AG08396 (cell line): ENCODE measurements at places on chromosomes 3 and 15.

DNA sequence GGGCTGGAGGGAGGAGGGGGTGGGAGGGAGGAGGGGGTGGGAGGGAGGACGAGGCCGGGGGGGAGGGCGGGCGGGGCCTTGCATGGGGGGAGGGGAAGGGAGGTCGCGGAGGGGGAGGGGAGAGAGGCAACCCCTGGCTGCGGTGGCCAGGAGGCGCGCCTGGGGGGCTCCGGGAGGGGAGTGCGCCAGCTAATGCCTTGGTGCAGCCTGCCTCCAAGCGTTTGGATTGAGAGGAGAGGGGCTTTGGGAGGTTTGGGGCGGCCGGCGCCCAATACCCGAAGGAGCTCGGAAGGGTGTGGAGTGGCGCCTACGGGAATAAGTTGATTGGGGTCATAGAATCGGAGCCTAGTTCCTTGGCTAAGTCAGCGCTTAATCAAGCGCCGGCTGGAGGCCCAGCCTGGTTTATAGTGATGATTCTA, 557 bp downstream of the TFG start:
- DNase-seq = peak; percentile 37

GRCh38 chr3:13391308-13391707, 28.8 kb downstream of the NUP210 start:
- DNase-seq = no peak

DNA sequence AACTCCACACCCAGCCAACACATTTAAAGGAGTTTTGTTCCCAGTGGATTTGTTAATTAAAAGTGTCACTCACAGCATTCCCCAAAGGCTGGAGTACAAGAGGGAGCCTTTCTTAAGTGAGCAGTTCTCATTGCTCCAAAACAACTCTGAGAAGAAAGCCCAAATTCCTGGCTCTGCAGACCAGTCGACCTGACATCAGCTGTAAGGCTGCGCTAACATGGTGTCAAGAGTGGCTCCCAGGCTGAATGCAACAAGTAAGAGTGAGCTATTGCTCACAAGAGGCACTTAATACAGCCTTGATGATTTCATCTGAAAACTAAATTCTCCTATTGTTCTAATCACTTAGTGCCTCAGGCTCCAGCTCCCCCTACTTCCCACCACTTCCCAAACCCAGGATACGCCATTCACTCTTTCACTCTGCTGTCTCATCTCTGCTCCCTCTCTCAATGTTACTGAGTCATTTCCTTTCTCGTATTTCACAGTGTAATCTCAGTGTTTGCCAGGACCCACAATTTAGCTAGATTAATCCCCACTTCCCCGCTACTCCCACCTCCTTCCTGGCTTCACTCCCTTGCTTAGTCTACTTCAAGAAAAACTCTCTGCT, 81.8 kb downstream of the WWTR1 start:
- DNase-seq = peak; percentile 53

DNA sequence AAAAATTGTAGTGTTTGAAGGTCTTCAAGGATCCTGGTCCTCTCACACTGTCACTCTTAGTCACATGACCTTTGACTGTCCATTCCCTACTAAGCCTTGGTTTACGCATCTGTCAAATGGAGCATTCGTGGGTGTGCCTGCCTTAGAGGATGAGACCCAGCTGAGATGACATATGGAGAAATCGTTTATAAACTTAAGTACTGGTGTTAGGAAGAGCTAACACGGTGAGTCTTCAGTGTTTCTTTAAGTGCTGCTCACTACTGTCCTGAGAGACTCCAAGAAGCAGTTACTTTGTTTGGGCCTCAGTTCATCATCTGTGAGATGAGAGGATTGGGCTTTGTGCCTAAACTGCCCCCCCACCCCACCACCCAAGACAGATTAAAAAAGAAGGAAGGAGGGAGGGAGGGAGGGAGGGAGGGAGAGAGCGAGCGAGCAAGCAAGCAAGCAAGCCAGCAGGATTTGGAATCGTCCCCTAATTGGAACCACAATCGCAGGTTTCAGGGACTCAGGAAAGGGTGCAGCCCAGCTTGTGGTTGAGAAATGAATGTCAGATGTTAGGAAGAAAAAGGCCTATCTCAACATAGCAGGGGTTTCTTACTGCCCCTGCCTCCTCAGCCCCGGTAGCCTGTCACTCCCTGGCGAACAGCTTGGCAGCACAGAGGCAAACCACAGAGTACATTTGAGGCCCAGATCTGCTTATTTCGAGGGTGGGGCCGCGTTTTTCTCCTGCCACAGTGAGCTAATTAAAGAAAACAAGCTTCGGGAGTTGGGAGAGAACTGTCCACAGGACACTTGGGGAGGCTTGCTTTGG, 32.7 kb downstream of the SMAD3 start:
- no peak for DNase-seq

DNA sequence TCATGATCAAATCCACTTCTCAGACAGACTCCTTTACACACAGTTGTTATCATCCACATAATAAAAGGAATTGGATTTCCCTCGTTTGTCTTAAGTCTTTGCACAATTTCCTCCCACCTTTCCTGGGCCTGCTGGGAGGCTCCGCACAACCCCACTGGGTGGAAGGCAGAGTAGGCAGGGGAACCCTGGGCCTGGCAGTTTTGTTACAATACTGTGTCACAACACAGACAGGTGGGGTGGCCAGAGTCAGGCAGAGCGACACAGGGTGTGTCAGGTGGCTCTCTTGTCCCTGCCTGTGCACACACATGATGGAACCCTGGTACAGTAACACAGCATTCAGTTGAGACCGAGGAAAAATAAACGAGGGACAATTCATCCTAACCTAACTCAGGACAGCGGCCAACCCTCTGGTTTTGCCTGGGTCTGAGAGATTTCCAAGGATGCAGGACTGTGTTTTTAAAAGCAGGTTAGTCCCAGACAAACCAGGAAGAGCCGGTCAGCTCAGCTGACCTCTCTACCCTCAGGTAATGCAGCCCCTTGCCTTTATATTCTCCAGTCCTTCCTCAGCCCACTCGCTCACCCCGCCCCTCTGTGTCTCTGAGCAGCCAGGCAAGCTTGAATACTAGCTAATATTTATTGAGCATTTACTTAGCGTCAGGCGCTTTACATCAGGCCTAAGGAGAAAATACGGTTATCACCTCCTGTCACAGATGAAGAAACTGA, 8.8 kb upstream of the FAM174B start:
- DNase-seq = no peak

DNA sequence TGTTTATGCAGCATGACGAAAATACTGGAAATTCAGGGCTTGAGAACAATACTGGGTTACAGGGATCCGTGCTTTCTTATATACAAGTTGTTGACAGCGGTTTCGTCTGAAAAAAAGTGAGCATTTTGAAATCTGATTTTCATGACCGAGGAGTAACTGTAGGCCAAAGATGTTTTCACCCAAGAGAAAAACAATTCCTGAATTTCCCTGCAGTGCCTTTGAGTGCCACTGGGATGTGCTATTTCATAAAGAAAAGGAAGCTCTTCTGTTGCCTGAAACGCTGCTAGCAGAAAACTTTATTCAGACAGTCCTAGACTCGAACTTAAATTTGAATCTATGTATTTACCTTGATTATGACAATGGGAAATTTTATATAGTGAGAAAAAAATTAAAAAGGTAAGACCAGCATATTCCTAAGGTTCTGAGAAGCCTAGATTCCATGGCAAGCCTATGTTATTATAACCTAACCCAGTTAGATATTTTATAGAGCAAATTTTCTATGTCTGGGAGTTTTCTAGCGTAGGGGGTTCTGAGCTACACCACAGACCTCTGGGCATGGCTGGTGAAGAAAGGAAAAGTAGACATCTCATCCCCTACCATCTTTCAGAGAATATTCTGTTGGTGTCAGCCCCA, 30.2 kb downstream of the KCNAB1 start:
- peak; percentile 52 for DNase-seq
